CD8-positive, alpha-beta memory T cell (primary cell): ENCODE measurements at places on chromosomes 1 and 21. TPM values are rescaled to one million over a fixed set of nuclear protein-coding genes. Genes with fewer than 3 reads are reported as not detected.

The BEND5 gene
- 1.1 TPM for total RNA-seq

The MIER1 gene
- total RNA-seq = 55.3 TPM

The OR2T2 gene
- not detected for total RNA-seq

The SELP gene
- total RNA-seq = 0.75 TPM

The KLHDC7A gene
- not detected for total RNA-seq

The FCAMR gene
- not detected for total RNA-seq

The KLHDC9 gene
- 0.49 TPM for total RNA-seq

The EXTL2 gene
- 12.9 TPM for total RNA-seq

The CYP4Z1 gene
- total RNA-seq = not detected

The S100A3 gene
- not detected for total RNA-seq

The SPRR2E gene
- total RNA-seq = not detected

The TDRD10 gene
- total RNA-seq = not detected

The DYRK1A gene
- total RNA-seq = 66.1 TPM

The CHD1L gene
- 52.8 TPM for total RNA-seq

The TMEM234 gene
- total RNA-seq = 10.9 TPM

The SLC2A1 gene
- 103 TPM for total RNA-seq

The TMEM63A gene
- total RNA-seq = 51.4 TPM

The HES3 gene
- total RNA-seq = not detected

The LEFTY2 gene
- not detected for total RNA-seq

The PLK3 gene
- total RNA-seq = 104 TPM

The HENMT1 gene
- 31.3 TPM for total RNA-seq

The LAD1 gene
- not detected for total RNA-seq

The CASQ2 gene
- not detected for total RNA-seq

The LCE1A gene
- total RNA-seq = not detected

The TEKT2 gene
- total RNA-seq = not detected

The S100A6 gene
- 254 TPM for total RNA-seq

The LPAR3 gene
- total RNA-seq = 0.85 TPM

The TMEM240 gene
- 0.33 TPM for total RNA-seq

The SESN2 gene
- total RNA-seq = 19.8 TPM
